ENCODE measurements at places on chromosomes 4 and X.

GRCh38 chrX:38489341-38489740, 72.0 kb upstream of the TSPAN7 start:
- no peak for DNase-seq

DNA sequence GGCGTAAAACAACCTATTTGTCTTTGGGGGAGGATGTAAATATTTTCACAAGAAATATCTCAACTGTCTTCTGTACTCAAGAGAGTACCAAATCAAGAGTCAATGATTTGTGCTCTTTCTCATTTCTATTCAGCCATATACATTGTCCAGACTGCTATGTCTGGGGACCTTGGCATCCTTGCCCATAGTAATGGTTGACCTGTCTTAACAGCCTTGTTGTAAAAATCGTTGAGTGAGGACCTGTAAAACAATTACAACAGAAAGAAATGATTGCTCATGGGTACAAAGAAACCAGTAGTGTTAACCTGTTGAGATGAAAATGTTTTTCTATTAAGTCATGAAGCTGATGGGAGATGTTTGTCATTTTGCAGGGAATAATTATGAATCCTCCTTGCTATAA, 56.6 kb downstream of the LNX1 start:
- no peak for DNase-seq

DNA sequence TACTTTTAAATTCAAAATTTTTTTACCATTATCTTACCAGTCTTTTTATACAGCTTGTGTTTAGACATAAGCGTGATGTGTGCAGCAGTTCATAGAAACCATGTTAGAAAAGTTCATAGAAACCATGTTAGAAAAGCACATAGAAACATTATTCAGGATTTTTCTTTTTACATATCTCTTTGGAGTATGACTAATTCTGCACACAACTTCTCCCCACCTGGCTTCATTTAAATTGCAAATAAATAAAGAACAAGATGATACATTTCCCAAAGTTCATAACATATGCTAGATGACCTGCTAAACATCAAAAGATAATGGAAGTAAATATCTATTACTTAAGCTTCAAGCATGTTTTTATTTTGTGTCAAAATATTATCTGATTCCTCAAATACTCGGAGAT, 201.9 kb downstream of the BANK1 start:
- no peak for DNase-seq

GRCh38 chr4:33739884-33740632, 2504.3 kb downstream of the ARAP2 start:
- no peak for DNase-seq

DNA sequence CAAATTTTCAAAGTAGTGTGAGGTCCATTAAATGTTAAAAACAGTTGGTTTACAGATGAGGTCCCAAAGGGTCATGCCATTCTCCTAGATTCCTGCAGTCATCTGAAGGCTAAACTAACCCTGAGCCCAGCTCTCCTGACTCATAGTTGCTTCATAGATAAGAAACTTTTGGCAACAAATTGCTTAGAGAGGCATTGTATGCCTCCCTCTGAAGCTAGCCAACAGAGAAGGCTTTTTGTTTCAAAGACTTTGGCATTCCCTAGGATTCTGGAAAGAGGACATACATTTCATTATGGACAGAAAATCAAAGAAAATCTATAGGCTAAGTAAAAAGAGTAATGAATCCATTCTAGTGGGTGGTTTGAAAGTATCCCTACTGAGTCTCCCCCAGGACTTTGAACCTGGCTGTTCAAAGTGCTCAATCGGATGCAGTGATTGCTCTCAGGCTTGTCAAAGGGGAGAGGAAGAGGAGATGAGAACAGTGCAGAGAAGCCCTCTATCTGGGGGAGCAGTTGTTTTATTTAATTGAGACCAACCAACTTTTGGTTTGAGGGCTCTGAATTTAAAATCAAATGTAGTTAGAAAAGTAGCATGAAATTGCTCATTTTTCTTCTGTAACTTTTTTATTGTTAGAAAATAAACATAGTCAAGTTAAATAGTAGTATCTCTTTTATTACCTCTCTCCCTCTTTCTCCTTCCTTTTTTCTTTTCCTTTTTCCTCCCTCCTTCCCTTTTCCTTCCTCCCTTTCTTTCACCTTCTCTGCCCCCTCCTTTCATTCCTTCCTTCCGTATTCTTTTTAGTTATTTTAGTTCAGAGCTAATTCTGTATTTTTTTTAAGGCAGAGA, 72.3 kb upstream of the ZNF518B start:
- no peak for DNase-seq

DNA sequence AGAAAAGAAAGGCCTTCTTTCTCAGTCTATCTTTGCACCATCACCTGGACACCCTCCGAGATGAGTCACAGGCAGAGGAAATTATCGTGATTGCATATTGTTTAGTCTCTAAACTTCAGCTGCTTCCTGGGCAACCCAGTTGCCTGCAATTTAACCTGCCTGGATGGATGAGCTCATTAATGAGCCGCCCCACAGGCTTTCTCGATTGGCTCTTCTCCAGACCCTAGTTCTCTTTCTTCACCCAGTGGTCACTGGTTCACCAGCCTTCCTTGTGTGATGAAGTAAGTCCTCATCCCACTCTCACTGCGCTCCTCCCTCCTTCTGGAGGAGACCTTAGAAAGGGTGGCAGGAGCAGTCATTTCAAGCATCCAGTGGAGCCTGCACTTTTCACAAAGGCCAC, 94.4 kb downstream of the SOWAHB start:
- no peak for DNase-seq

DNA sequence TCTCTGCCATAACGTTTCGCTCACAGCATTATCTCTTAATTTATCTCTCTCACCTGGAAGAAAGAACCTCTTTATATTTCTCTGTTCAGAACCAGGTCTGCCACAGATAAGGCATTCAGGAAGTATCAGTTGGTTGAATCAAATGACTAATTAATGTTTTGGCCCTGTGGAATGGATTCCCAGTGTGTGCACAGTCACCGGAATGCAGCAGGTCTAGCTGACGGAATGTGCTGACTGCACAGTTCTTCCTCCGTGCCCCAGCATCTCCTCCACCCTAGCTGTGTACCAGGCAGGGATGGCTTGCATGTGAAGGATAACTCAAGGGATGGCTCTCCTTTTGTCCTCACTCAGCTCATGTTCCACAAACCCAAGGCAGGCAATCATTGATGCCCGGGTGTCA, 141.8 kb upstream of the MSX1 start:
- no peak for DNase-seq

- DNase-seq: no peak
Observed at GRCh38 chrX:7204619-7205018, 56.7 kb upstream of the PUDP start.

DNA sequence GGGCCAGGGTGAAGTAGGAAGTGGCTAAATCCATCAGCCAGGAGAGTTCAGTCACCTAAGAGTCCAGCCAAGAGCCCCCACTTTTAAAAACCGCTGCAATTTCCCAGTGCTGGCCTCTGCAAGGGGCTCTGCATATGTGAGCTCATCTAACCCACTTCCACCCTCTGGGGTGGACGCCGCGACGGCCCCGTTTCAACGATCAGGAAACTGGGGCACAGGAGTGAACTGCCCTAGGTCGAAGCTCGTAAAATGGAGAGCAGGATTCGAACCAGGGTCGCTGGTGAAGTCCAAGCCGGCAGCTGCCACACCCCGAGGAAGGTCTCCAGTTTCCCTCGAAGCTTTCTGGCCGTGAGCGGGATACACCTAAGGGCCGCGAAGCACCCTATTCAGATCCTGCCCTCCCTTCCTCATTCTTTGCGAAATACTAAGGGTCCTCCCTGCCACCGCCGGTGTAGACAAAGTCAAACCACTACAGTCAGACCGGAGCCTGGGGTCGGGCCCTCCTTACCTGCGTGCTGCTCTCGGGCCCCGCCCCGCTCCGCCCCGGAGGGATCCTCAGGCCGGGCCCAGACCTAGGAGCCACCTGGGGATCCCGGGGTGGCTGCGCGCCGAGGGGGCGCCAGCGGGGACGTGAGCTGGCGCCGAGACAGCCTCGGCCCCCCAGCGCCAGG, 446 bp downstream of the EVC2 start:
- no peak for DNase-seq

Data from activated CD4-positive, CD25-positive, alpha-beta regulatory T cell treated with anti-CD3 and anti-CD28 coated beads, Interleukin-2, amount 50 U/mL, for 72 hours (primary cell).